CD4-positive, alpha-beta T cell treated with Interleukin-6 at 100 ng/mL for 8 hours (primary cell): ENCODE measurements at places on chromosomes 6 and 20.

GRCh38 chr6:143158113-143158581 is 97.5 kb downstream of the AIG1 start:
- no peak for DNase-seq

GRCh38 chr6:116268589-116269293 is 11.0 kb downstream of the TSPYL1 start:
- peak; percentile 40 for DNase-seq

- DNase-seq, result no peak
Observed at GRCh38 chr6:121839896-121840295, 404.4 kb downstream of the GJA1 start.

- no peak for DNase-seq
Observed at GRCh38 chr6:14501914-14502313, 384.3 kb downstream of the CD83 start.

DNA sequence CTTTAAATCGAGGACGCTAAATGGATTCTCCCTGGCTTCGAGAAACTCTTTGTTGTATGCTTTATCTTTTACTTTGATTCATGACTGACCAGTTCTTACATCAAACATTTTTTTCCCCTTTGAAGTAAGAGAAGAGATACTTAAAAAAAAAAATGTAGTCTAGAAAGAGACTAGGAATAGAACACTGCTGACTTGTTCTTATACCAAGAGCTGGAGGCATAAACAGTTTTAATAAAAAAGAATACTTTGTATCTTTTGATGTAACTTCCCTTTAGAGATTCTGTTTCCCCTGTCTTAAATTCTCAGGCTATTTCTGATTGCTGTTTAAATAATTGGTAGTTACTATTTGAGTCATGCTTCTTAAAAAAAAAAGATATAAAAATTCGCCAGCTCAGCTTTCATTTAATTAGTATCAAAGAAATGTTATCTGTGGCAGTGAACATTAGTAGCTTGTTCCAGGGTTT is 4.8 kb downstream of the ASXL1 start:
- no peak for DNase-seq

GRCh38 chr6:167151648-167152047 is 6.1 kb downstream of the GPR31 start:
- DNase-seq, result no peak

DNA sequence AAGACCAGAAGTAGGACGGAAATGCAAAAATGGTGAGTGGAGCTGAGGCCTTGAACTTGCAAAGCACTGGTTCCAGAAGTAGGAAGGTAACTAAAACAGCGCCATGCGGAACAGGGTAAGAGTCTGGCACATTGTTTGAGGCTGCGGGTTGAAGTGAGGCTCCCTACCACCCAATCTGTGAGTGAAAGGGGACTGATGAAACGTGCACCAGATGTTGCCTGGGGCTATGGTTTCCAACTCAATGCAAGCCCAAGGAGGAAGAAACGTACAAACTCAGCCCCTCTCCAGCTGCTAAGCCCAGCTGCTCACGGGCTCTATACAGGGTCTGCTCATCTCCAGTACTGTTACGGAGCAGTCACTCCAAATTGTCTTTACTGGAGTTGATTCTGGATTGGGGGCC is 68.7 kb upstream of the KCNK16 start:
- DNase-seq, result no peak

DNA sequence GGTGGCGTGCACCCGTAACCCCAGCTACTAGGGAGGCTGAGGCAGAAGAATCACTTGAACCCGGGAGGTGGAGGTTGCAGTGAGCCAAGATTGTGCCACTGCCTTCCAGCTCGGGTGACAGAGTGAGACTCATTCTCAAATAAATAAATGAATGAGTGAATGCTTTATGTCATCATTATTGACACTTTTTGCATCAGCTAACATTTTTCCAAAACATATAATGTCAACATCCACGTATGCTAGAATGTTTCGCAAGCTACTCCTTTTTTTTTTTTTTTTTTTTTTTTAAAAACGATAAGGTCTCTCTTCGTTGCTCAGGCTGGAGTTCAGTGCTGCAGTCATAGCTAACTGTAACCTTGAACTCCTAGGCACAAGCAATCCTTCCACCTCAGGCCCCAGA is 72.2 kb downstream of the SENP6 start:
- no peak for DNase-seq

- DNase-seq, result no peak
Observed at GRCh38 chr6:16418151-16418550, 179.8 kb downstream of the GMPR start.

- no peak for DNase-seq
Observed at GRCh38 chr6:132070356-132070755, 119.2 kb upstream of the CCN2 start.

DNA sequence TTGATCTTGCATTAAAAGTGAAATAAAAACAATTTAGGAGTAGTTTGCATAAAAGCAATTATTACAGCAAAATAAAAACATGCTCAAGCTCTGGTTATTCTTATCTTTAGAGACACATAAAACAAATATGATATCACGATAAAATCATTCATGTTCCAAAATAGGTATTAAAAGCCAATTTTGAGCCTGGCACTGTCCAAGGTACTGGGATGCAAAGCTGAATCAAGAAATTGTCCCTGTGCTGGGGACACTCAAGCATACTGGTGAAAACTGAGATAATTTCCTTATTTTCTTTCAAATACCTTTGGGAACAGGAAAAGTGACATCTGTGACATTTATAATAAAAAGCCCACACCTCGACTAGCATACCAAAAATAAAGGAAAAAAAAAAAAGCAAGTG is 931 bp upstream of the MTCL3 start:
- DNase-seq, result no peak

DNA sequence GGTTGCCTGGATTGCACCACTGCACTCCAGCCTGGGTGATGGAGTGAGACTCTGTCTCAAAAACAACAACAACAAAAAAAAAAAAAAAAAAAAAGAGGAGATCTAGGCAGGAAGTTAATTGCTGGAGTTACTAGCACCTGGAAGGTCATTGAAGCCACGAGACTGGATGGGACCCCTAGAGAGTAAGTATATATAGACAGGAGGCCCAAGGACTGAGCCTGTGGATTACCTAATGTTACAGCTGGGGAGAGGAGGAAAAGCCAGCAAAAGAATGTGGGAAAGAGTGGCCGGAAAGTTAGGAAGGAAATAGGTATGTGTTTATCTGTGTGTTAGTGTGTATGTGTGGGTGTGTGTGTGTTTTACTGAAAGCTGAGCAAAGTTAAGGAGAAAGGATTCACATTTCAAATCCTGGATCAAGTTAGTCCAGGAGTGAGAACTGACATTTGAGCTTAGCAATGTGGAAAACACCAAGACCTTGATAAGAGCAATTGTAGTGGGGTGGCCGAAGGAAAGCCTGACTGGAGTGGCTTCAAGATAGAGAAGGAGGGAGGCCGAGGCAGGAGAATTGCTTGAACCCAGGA is 38.4 kb downstream of the ANKRD6 start:
- no peak for DNase-seq

DNA sequence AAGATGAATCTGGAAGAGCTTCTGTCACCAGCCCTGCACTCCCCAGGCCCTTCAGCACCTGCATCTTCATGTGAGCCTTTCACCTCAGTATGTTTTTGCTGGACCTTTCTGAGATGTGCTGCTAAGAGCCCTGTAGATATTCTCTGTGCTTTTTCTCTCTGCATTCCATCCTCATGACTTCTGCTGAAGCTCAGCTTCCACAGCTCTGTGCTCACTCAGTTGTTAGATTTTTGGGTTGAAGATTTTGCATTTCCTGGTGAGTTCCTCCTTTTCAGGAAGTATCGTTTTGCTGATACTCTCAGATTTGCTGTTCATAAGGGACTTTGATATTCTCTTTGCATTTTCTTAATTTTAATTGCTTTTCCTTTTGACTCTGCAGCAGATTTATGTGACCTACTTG is 18.3 kb downstream of the KIAA1586 start:
- DNase-seq, result no peak

- no peak for DNase-seq
Observed at GRCh38 chr6:165967810-165968407, 199.7 kb downstream of the TBXT start.

DNA sequence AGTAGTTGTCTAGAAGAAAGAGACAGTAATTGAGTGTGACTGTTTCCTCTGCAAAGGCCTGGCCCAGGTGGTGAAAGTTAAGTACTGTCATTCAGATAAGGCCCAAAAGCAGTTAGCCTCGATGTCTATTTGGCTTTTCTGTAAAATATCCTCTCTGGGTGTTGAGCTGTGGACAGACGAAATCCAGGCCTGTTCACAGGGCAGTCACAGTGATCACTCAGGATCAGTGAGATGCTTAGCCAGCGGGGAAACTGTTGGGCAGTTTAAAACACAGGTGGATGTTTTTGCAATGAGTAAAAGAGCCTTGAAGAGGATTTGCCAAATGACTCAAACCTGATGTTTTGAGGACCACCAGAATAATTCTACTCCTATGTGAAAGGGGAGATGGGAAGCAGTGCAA is 22.0 kb upstream of the PRDM1 start:
- DNase-seq, result no peak

GRCh38 chr6:21024616-21025015 is 490.4 kb downstream of the CDKAL1 start:
- DNase-seq, result no peak

DNA sequence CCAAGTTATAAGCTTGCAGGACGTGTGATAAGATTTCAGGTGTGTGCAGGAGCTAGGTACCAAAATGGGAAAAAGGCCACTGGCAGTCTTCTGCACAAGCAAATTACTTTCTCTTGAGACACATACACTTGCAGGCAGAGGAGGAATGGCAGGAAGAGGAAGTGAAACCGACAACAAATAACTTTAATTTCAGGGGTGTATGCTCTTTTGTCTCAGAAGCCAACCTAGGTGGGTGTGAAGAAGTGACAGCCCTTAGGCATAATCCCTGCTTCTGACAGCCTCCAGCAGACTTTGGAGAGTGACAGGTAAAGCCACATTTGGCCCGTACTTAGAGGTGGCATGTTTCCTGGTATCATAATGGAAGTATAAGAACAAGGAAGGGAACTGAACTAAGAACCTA is 118.8 kb upstream of the TRAF3IP2 start:
- DNase-seq, result peak; percentile 50

- DNase-seq, result peak; percentile 61
Observed at GRCh38 chr20:62010551-62011402, 54.9 kb downstream of the TAF4 start.

DNA sequence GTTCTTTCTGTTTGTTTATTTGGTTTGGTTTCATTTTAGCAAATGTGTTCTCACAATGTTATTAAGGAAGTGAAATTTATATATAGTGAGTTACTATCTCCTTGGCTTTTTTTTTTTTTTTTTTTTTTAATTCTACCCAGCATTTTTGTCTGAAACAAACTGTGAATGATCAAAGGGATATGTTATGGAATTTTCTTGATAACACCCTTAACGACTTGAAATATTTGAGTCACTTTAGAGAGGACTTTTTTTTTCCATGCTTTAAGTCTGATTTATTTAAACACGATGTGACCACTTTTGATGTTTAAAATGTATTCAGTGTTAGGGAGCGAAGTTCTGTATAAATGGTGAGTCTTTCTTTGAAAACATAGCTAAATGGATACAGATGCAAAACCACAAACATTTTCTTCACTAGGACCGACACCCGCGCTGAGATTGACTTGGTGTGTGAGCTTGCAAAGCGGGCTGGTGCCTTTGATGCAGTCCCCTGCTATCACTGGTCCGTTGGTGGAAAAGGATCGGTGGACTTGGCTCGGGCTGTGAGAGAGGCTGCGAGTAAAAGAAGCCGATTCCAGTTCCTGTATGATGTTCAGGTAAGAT is 149.7 kb downstream of the MTHFD1L start:
- DNase-seq, result no peak

GRCh38 chr6:106381881-106382280 is 21.4 kb downstream of the CRYBG1 start:
- no peak for DNase-seq

GRCh38 chr6:7047128-7047527 is 60.6 kb upstream of the RREB1 start:
- DNase-seq, result no peak

DNA sequence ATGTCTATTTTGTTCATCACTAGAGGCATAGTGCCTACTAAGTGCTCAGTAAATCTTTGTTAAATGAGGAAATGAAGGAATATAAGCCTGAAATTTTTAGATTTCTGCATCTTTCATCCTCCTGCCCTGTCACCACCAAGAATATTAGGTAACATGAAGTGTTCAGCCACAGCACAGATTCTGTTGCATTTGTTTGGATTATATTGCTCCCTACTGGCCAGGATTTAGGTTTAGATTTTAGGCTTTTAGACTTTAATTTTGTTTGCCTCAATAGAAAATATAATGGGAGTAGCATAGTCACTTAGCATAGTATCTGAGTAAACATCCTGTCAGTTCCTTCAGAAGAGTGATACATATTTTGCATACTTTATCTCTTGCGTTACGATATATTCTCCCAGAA is 14.2 kb downstream of the FARS2 start:
- DNase-seq, result no peak

DNA sequence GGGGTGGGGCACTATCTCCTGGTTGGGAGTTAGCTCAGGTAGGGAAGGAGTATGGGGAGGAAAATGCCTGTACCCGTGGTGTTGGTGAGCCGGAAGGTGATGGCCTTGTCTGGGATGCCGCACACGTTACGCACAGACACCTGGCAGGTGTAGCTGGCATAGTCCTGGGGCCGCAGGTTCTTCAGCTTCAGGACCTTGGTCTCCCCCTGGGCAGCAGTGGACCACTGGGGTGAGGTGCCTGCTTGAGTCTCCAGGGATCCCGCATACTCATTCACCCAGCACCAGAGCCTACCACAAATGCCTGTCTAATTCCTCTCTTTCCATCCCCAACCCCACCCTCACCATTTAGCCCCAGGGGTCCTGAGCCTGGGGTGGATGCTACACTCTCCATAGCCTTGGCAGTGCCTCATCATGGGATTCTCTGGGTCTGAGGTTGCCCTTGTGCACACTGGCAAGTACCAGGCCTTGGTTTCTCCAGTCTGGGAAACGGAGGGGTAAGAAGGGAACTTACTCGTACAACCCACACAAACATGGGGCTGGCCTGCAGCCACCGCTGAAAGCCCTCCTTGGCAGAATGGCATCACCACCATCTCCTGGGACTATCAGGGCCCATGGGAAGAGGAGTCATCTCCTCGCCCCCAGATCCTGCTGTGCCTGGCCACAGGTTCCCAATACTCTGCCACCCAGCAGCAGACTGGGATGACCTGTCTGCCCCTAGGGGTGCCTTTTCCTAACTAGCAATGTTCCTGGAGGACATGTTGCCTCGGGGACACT is 42.8 kb downstream of the MDGA1 start:
- no peak for DNase-seq

DNA sequence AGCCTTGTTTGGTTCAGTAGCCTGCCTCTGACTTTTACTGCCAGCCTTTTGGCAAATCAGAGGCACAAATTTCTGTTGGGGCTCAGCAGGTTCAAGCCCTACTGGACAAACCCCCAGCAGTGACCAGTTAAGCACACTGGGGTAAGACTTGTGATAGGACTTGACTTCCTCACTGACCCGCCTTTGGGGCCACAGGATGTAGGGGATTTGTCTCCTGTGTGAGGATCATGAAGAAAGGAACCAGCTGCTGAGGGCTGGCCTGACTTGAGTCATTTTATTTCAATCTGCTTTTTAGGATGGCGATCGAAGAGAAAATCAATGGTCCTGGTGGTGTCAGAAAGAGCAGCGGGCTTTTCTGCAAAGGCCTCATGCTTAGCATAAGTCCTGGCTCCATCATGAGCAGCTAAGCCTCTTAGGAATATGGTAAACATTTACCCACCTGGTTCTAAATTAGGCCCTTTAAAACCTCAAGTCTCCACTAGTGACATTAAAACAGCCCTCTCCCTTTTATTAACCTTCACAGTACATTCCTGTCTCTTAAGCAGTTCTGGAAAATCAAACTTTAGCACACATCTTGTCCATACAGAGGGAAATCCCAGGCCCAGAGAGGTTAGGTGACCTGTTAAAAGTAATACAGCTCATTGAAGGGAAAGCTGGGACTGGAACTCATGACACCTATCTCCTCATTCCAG is 16.6 kb downstream of the CHMP4B start:
- no peak for DNase-seq

GRCh38 chr20:24823176-24823784 is 125.8 kb upstream of the CST7 start:
- no peak for DNase-seq
